ENCODE measurements at places on chromosomes 16 and 17.

GRCh38 chr17:67716405-67716798, 1.3 kb upstream of the NOL11 start:
- DNase-seq: no peak

DNA sequence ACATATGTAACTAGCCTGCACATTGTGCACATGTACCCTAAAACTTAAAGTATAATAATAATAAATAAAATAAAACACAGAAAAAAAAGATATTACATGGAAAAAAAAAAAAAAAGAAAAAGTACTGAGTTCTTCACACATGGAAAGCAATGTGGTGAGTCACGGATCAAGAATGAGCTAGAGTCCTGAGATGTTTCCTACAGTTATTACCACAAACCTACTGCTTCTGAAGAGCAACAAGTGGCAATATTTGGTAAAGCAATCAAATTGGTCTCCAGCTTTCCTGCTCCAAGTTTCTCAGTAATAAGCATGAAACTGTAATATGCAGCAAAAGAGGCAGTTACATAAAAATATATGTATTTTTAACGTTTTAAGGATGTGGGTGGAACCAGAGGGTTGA, 223.3 kb upstream of the SALL1 start:
- no peak for DNase-seq

- DNase-seq: no peak
Measured at GRCh38 chr16:49564496-49565229, 191.1 kb downstream of the C16orf78 start.

- DNase-seq: peak; percentile 85
Measured at GRCh38 chr17:2214047-2214928, 89.3 kb downstream of the SMG6 start.

All from brain pericyte (primary cell).